ENCODE measurements at places on chromosomes 6 and 20.

DNA sequence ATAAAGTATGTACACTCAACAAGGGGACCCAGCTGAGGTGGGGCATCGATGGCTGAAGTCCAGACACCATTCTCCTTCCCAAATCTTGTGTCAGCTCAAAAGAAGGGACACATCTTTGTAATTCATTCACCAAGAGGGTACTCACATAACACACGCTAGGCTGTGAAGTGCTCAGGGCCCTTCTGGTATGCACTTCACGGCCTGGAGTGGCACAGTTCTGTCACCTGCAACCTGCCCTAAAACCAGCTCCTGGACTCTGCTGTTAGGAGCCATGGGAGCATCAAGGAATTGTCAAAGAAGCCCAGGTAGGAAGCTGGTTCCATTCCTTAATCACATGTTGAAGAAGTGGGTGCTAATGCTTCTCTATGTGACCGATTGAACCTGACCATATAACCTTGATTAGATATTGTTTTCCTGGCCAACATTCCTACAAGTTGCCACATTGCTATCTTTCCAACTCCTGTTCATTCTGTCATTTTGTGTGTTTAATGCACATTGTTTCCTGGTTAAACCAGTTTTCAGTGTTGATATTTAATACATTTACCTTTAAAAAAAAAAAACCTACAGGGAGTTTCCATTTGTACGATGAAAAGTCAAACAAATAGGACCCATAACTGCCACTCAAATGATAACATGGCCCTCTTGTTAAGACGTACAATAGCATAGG, 127.3 kb downstream of the TNFRSF21 start:
- DNase-seq, result no peak

- no peak for DNase-seq
Measured at GRCh38 chr6:88588938-88589337, 374.5 kb downstream of the RNGTT start.

DNA sequence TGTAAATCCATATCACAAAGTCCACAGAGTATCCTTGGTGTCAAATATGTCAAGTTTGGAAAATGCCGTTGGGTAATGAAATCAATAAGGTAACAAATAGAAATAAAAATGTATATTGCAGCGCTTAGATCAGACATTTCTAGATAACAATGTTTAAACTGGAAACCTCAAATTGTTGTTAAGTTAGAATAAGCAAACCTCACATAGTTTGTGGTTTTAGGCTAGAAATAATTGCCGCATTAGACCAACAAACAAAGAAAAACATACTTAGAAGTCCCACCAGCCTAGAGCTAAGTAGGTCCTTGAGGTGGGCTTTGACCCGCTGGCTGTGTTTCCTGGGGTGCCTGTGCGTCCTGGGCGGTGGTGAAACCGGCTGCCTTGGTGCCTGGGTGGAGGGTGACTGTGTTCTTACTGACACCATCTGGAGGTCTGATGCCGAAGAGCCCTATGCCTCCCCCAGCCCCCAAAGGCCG, 71.4 kb downstream of the DACT2 start:
- no peak for DNase-seq

GRCh38 chr6:150363733-150364132, 5.1 kb upstream of the IYD start:
- DNase-seq, result no peak

GRCh38 chr20:56859801-56860261, 230.7 kb downstream of the TFAP2C start:
- no peak for DNase-seq

GRCh38 chr6:137680705-137681346, 186.2 kb upstream of the TNFAIP3 start:
- DNase-seq, result no peak

DNA sequence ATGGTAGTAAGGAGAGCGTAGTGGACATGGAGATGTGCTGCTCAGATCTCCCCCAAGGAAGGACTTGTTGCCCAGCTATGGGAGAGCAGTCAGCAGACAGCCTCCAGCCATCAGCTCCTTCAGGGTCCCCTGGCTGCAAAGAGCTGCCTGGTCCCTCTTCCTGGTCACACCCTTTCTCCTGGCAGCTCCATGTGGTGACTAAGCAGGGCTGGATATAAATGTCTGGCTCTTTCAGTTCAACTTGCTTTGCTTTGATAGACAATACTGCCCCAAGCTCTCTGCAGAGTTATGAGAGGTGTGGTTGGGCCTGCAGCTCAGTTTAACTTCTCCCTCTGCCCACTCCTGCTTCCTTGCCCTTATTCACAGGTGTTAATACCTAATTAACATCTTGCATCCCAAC, 64.1 kb upstream of the DDR1 start:
- no peak for DNase-seq

GRCh38 chr6:56618050-56618449, 24.6 kb downstream of the DST start:
- DNase-seq, result no peak

GRCh38 chr20:40335901-40336351, 353.1 kb downstream of the MAFB start:
- DNase-seq, result no peak

Data from stimulated activated CD8-positive, alpha-beta memory T cell treated with anti-CD3 and anti-CD28 coated beads, Interleukin-4, amount 100 ng/mL, for 1 hour (primary cell).